ENCODE measurements at places on chromosomes 1 and 21.

GRCh38 chr1:9823693-9823942 is 147 bp downstream of the CLSTN1 start:
- no peak for DNase-seq

- DNase-seq = peak; percentile 14
Observed at GRCh38 chr1:228004856-228005462, 1.8 kb upstream of the WNT3A start.

- DNase-seq = no peak
Observed at GRCh38 chr1:21290546-21290944, 282 bp upstream of the ECE1 start.

- DNase-seq = no peak
Observed at GRCh38 chr1:225980005-225980836, 18.9 kb downstream of the SDE2 start.

GRCh38 chr1:159067699-159068621 is 8.6 kb downstream of the AIM2 start:
- DNase-seq = no peak

DNA sequence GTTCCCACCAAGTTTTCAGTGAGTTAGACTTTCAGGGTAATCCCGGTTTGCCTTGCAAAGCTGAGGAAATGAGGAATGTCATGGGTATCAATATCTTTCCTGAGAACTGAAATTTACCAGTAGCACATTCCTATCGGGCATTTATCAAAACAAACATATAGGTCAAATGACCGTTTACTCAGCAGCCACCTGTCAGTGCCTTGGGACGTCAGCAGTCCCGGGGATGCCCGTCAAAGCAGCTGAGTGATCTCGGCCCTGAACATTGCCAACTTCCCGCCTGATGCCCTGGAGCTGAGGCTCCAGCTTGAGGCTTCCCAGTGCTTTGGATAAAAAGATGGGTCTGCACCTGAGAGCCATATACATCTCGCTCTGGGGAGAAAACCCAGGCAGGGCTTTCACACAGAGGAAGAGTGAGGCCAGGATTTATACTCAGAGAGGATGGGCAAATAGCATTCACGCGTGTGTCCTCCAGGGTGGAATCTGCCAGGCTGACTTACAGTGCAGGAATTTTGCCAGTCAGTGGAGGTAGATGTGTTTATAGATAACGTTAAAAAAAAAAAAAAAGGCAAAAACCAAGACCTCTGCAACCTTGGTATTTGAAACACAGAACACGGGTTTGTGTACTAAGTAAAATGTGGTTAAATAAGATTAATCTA is 435.7 kb upstream of the VAMP3 start:
- no peak for DNase-seq

GRCh38 chr1:232529747-232530146 is 100.2 kb downstream of the SIPA1L2 start:
- no peak for DNase-seq

GRCh38 chr21:34874684-34875513 is 174.2 kb downstream of the RUNX1 start:
- no peak for DNase-seq

GRCh38 chr1:15218287-15219279 is 28.4 kb upstream of the FHAD1 start:
- no peak for DNase-seq

- DNase-seq = no peak
Observed at GRCh38 chr21:46005481-46005881, 23.9 kb downstream of the COL6A1 start.

DNA sequence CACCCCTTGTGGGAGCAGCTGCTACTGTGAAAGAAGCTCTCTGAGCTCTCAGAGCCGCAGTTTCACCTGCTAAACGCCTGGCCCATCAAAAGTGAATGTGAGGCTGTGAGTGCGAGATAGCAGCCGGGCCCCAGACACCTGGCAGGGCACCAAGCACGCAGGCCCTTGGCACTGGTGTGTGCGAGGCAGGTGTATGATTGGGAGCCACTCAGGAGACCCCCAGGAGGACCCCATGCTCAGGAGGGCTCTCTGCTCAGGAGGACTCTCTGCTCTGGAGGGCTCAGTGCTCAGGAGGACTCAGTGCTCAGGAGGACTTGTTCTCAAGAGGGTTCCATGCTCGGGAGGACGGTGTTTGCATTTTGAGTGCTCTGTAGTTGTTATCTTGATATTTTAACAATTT is 14.3 kb upstream of the ADARB1 start:
- DNase-seq = no peak

DNA sequence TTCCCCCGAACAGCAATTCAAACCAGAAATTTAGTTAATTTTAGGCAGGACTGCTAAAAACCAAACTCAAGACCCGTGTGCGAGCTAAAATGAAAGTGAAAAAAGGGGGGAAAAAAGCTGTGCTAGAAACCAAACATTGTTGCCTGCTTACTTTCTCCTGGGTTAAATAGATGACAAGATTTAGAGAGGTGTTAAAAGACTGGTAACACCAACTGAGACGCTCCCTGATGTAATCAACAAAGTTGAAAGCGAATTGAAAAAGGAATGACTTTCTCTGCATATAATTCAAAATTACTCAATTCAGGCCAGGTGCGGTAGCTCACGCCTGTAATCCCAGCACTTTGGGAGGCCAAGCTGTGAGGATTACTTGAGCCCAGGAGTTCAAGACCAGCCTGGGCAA is 6.8 kb downstream of the CDCA8 start:
- no peak for DNase-seq
